RWPE2 (cell line): ENCODE measurements at places on chromosomes 4 and X.

- no peak for DNase-seq
These were observed 149.4 kb downstream of the NDST4 start for GRCh38 chr4:114964026-114964425.

DNA sequence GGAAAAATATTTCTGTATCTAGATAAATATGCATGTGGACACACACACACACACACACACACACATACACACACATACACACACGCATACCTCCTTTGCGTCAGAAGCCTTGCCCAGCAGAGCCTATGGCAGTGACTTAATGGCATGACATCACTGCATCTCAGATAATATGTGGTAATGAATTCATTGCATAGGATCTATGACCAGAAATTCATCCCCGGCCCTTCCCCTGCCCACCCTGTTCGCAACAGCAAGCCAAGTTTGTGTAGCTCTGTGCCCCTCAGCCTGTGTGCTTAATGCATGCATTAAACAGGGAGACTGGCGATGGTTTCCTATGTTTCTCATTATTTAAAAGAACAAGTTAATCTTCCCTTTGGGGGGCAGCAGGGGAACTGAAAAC is 120.7 kb downstream of the NKX6-1 start:
- DNase-seq, result no peak

DNA sequence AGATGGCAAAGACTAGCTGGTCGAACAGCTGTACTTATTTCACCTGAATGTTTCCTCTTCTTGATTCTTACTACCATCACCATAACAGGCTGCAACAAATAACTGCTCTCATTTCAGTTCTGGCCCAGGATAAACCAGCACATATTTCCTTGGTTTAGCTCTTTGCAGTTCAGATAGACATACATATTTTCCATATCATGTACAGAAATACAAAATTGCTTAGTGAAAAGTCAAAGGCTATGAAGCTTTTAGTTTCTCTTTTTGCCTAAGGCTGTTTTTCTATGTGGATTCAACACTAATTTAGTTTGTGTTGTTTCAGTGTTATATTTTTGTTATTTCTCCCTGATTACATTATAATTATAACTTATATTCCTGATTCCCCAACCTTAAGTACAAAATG is 103.6 kb upstream of the BMP3 start:
- DNase-seq, result no peak

DNA sequence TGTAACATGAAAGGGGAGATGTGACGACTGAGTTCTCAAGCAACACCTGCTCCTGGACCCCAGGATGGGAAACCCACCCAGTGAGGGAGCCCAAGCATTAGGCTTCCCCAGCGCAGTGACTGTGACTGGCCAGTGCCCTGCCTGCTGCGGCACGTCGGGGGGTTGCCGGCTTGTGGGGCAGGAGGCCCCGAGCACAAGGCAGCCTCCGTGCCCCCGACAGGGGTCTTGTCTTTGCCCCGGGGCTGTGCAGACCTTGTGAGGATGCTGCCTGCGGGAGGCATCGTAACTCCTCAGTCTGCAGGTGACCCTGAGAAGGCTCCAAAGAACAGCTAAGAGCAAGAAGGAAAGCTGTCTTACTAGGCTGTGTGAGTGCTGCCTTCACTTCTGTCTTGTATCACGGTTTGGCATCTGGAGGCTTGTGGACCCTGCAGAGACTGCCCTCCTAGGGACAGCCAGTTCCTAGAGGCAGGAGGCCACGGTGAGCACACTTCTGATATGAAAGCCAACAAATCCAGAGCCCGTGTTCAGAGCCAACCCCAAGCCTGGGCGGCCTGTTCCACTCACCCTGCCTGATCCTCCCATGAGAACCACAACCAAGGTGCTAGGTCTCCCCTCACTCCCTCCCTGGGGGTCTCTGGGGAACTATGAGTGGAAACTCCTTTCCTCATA is 47.7 kb downstream of the FGFRL1 start:
- no peak for DNase-seq

DNA sequence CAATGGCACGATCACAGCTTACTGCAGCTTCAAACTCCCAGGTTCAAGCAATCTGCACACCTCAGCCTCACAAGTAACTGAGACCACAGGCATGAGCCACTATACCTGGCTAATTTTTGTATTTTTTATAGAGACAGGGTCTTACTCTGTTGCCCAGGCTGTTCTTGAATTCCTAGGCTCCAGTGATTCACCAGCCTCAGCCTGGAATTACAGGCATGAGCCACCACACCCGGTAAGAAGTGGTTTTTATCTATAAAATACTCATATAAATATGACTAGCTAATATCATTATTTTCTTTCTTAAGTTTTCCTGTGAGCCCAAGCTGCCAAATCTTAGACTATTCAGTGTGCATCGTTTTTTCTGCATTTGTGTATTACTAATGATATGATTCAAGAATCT is 4.4 kb downstream of the SCFD2 start:
- no peak for DNase-seq

DNA sequence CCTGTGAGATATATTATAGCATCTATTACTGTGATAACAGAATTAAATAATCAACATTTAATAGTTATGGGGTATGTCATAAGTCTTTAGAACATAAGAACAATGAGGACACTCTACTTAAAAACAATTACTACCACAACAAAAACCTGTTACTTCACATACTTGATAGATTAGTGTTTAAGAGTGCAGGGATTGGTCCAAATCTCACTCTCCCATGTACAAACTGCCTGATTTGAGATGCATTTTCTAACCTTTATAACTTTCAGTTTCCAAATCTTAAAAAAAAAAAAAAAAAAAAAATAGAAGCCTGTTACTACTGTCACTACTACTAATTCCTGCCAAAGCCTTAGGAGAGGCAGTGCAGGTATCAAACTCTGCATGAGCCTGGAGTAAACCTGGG is 5.6 kb downstream of the PCDH18 start:
- no peak for DNase-seq

DNA sequence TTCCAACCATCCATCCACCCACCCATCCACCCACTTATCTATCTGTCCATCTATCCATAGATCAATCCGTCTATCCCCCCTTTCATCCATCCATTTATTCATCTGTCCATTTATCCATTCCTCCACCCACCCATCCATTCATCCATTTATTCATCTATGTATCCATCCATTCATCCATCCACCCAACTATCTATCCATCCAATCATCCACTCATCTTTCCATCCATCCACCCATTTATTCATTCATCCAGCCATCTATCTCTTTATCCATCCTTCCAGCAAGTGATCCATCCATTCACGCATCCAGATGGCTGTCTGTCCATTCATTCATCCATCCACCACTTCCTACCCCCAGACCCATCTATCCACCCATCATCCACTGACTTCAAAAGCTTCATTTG is 84.0 kb upstream of the CD99 start:
- DNase-seq, result no peak

GRCh38 chr4:28092610-28093009 is 1232.0 kb downstream of the STIM2 start:
- no peak for DNase-seq

DNA sequence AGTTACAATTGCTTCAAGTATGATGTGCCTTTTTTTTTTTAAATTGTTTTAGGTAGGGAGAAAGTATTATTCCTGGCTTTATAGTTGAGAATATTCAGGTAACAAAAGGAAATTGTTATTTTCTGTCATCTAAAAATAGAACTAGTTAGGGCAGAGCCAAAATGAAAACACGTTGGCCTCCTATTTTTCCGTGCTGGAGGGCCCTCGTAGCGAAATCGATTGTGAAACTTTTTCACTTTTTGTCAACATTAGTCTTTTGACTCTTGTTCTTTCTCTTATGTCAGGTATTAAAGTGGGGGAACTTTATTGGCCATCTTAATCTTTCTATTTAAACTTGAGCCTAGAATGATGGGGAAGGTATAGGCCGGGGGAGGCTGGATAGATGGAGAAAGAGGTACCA is 104.9 kb downstream of the ARHGAP10 start:
- DNase-seq, result no peak

DNA sequence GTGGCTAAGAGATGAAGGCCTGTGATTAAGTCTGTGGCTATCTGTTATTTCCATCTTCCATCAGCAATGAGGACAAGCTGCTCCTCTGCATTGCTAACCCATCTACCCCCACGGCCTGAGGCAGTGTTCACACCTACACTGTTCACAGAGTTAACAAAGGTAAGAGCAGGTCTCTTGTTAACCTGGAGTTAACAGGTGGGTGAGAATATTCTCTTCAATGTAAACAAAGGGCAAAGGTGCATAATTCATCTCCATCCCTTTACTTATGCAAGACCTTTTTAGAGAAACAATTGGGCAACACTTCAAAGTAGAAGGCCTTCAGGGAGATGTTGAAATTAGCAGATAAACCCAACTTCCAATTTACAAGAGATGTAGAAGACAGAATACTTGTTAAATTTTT is 2.8 kb downstream of the SLC35A2 start:
- DNase-seq, result no peak

GRCh38 chr4:8695237-8696219 is 103.0 kb downstream of the CPZ start:
- DNase-seq, result no peak

GRCh38 chr4:150244600-150244999 is 166.4 kb downstream of the DCLK2 start:
- DNase-seq, result no peak

GRCh38 chrX:134177527-134177926 is 59.5 kb upstream of the CCDC160 start:
- DNase-seq, result no peak

- no peak for DNase-seq
These were observed 70.9 kb downstream of the ATXN3L start for GRCh38 chrX:13248867-13249486.

GRCh38 chr4:133910165-133910564 is 291.4 kb downstream of the PABPC4L start:
- no peak for DNase-seq

DNA sequence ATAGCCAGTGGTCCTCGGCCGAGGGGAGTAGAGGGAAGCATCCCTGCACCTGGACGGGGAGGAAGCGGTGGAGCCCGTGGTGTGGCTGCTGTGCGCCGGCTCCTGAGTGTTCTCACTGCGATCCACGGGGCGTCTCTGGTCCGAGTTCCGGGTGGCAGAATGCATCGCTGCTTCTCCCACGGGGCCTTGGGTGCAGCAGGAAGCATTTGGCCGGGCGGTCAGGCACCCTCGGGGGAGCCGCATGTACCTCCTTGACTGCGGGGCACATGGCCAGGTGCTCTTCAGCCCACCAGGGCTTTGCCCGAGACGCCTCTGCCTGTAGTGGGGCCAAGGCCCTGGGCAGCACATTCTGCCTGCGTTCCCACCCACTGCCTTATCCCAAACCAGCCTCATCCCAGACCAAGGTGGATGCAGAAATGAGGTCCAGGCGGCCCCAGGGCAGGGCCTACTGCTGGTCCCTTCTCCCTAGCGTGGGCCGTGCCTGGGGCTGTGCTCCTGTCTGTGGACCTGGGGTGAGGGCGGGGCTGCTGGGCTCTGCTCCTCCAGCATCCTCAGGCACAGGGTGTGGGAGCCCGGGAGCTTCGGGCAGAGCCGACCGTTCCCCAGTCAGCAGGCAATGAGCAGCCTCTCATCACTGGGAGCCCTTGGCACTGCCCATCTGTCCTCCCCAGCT is 27.5 kb downstream of the NKX1-1 start:
- DNase-seq, result peak; percentile 57

DNA sequence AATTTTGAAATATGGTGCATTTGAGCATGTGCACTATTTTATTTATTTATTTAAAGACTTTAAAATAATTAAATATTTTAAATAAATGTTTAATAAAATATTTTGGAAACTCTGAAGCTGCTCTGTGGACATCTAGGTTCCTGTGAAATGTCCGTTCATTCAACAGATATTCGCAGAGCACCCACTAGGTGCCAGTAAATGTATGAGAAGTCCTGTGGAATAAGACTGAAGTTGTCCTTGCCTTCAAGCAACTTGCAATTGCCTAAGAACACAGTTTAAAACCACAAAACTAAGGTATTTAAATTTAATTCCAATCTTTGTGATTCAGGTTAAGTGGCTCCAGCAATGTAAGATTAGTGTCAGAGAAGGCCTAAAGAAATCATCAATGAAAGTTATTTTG is 306.7 kb downstream of the GBA3 start:
- DNase-seq, result no peak

DNA sequence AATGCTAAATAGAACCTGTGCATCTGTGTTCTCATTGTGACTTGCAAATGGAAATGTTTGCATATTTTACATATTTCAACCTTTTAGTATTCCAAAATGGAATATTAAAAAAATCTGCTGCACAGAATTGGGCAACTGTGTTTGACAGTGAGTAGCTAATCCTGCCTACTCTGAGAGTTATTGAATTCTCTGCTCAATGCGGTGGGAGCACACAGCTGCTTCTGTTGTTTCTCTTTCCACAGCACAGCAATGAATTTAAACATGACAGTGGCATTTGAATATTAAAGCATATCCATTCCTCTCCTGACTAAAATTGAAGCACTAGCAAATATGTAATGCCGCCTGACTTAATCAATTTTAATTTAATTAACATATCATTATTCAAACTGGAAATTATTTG is 366.6 kb downstream of the GASK1B start:
- DNase-seq, result no peak

- DNase-seq, result no peak
These were observed 144.2 kb upstream of the GEMIN8 start for GRCh38 chrX:14173873-14174272.

- DNase-seq, result no peak
These were observed 149.3 kb upstream of the TENM3 start for GRCh38 chr4:182093935-182094334.

DNA sequence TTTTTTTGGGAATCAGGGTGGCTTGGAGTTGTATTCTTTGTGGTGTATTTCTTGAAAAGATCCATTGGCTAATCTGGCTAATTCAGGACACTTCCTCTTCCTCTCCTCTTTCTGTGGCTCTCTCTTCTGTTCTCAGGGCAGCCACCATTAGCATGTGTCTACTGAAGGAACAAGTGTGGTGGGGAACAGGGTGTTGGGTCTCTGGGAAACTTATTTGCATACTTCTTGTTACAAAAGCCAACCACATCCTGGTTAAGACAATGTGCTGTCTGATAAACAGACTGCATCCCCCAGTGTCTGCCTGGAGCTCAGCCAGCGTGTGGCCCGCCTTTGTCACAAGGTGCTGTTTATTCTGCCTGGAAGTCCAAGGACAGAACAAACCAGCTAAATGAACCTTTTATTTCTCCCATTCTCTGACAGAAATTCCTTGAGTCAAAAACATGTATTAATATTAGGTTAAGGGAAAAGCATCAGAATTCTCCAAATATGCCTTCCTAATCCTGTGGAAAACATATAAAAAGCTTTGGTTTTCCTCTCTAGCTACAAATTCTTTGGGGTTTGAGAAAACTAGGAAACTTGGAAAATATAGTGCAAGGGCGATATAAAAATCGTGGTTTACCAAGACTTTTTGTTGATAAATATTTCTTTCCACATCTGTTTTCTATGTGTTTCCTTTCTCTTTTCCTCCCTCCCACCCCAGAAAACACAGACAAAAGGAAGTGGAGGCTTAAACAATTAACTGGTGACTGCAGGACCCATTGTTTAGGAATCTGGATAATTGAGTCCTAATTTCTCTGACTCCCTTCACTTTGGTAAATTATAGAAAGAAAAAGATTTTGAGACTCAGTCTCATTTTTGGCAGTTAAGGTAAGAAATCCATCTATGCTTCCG is 203.6 kb downstream of the SPRY1 start:
- no peak for DNase-seq
